IPS DF 6.9 (cell line): ENCODE measurements at places on chromosomes 13 and 19.

GRCh38 chr19:35076026-35076370, 34.5 kb downstream of the HPN start:
- DNase-seq = no peak

DNA sequence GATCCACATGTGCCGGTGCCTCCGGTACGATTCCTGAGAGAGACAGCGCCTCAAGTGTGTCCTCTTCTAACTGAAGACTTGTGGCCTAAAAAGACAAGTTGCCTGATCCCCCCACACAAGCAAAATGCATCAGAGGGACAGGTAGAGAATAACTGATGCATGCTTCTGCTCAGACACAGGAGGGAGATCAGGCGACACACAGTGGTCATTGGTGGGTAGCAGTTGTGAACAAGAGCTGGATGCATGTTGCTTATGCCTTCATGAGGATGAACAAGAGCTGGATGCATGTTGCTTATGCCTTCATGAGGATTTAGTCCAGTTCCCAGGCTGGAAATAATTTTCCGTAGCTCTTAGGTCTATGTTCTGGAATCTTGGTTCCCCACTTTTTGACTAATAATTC, 505.6 kb downstream of the MYO16 start:
- DNase-seq = no peak

- no peak for DNase-seq
These were observed 3.7 kb upstream of the NOP53 start for GRCh38 chr19:47741544-47742140.

DNA sequence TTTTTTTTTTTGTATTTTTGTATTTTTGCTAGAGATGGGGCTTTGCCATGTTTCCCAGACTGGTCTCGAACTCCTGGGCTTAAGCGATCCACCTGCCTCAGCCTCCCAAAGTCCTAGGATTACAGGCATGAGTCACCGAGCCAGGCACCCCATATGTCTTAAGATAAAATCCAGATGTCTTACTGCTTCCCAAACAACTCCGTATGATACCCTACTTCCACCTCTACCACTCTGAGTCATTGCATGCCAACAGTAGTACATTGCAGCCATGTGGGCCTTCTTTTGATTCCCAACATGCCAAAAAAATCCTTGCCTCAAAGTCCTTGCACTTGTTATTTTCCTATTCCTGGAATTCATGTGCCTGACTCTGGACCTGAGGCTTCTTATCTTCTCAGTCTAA, 799.2 kb downstream of the GPC5 start:
- DNase-seq = no peak

DNA sequence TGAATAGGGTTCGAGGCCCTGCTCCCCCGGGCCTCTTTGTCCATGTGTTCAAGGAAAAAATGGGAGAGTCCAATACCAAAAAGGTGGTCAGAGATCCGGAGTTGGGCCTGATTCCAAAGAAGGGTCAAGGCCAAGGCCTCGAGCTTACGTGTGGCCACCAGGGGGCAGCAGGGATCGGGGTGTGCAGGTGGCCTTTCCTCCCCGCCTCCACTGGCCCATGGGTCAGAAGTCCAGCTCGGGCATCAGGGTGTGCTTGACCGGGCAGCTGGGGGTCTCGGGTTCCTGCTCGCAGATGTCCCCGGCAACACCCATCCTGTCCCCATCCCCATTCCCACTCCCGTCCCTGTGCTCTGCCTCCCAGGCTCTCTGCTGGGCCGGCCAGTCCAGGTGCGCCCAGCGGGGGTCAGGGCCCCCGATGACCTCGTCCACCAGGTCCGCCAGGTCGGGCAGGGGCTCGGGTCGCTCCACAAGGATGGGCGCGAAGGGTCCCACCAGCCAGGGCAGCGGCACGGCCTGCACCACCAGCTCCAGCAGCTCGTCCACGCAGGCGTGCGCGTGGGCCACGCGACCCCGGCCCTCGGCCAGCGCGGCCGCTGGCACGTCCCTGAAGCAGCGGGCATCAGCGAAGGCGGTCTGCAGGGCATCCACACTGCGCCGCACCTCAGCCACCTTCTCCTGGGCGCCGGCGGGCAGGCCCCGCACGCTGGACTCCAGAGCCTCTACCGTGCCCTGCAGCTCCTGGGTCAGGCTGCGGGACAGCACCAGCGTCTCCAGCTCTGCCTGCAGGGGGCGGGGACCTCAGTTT, 5.2 kb upstream of the PLIN4 start:
- DNase-seq = no peak

DNA sequence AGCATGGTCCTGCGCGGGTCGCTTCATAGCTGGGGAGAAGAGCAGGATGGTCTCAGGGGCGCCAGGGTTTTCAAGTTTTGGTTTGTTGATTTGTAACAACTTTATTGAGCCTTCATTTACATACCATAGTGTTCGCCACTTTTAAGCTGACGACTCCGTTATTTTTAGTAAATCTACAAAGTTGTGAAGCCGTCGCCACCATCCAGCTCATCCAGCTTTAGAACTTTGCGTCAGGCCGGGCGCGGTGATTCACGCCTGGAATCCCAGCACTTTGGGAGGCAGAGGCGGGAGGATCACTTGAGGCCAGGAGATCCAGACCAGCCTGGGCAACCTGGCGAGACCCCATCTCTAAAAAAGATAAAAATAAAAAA, 404 bp downstream of the C19orf44 start:
- no peak for DNase-seq

DNA sequence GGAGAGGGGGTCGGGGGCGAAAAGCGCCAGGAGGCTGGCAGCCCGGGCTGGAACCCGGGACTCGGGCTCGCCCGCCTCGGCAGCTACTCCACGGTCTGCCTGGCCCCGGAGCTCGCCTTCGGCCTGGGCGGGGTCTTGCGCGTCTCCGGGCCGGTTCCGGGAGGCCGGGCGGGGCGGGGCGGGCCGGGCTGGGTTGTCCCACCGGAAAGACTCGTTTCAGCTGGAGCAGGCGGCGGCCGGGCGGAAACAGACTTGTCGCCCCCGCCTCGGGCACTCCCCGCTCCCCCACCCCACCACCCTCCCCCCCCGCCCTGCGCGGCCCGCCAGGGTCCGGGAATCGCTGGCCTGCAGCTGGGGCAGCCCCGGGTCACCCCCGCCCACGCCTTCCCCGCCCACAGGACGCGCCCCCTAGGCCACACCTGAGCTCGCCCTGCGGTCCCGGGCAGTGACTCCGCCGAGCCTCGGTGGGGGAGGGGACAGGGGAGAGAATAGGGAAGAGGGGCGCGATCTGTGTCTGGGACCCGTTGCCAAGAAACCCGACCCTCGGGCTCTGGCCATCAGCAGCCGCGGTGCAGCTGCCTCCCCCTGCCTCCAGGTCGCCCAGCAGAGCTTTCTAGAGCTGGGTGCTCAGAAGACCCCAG, 109.4 kb downstream of the KCTD15 start:
- DNase-seq = no peak

- no peak for DNase-seq
These were observed 76.9 kb downstream of the GADD45B start for GRCh38 chr19:2552859-2553258.

DNA sequence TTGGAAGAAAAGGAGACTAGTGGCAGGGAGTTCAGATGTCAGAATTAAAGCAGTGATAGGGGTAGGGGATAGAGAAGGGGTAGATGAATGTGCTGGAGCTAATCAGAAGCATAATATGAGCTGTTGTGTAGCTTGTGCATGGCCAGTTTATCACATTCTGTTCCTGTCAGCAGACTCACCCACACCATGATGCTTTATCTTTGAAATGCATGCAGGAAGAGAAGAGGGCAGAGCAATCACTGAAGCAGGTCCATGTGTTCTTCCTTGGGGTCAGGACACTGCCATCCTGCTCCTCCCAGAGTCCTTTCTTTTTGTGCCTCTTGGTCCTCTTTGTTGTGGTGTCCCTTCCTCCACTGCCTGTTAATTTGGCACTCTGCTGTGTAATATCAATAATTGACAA, 5.8 kb downstream of the CHAMP1 start:
- DNase-seq = no peak

DNA sequence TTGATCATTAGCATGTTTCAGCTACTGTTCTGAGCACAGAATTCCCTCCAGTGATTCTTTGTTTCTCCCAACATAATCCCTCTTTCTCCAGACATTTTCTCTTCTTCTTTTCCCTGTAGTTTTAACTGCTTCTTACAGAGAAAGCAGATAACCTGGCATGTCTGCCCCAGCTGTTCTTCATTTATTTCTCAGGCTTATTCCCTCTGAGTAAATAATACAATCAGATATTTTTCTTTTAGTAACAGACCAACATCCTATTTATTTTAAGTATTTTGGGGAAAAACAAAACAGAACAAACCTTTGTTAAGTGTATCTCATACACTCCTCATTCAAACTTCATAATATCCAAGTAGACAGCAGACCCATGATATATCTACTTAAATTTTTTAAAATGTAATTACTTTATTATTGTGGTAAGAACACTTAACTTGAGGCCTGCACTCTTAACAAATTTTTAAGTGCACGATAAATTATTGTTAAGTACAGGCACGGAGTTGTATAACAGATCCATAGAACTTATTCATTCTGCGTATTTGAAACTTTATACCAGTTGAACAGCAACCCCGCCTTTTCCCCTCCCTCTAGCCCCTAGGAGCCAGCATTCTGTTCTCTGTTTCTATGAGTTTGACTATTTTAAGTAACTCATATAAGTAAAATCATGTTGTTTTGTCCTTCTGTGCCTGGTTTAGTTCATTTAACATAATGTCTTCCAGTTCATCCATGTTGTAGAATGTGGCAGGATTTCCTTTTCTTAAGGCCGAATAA, 540.0 kb downstream of the LMO7 start:
- no peak for DNase-seq

- DNase-seq = no peak
These were observed 4.3 kb downstream of the NDFIP2 start for GRCh38 chr13:79485014-79485811.

DNA sequence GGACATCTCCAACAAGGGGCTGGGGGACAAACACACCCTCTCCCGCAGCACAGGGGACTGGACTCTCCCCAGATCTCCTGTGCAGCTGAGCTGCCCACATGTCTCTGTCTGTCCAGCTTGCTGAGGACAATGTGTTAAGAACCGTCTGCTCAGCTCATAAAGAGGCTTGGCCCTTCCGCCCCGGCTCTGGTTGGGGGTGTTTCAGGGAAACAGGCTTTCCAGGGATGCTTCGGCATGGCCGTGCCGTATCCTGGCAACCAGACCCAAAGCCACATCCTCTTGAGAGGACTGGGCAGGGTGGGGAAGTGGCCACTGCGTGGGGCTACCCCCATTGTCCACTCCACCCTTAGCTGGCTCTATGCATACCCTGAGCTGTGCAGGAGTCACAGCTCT, 41.1 kb upstream of the CHST8 start:
- DNase-seq = no peak

- no peak for DNase-seq
These were observed 558 bp upstream of the PPAN start for GRCh38 chr19:10105509-10106099.

GRCh38 chr13:49657241-49657641, 28.9 kb downstream of the ARL11 start:
- DNase-seq = no peak

GRCh38 chr13:106246242-106246641, 289.2 kb downstream of the EFNB2 start:
- no peak for DNase-seq

DNA sequence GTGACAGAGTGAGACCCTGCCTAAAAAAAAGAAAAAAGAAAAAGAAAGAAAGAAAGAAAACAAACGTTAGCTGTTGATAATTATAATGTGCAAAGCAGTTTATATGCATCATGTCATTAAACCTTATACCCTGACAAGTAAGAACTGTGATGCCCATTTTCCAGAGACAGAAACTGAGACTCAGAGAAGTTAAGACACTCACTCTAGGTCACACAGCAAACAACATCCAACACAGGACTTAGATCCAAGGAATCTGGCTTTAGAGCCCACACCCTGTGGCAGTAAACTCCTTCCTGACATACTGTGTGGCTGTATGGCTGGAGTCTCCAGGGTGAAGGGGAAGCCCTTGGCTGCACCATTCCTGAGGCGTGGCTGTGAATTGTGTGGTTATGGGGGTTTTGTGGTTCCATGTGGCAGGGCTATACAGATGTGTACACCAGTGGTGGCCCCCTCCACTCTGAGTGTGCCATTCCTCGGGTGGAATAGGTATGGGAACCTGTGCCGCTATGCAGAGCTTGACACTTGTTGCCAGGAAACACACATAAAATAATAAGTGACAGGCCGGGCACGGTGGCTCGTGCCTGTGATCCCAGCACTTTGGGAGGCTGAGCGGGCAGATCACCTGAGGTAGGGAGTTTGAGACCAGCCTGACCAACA, 15.6 kb downstream of the AXL start:
- no peak for DNase-seq

DNA sequence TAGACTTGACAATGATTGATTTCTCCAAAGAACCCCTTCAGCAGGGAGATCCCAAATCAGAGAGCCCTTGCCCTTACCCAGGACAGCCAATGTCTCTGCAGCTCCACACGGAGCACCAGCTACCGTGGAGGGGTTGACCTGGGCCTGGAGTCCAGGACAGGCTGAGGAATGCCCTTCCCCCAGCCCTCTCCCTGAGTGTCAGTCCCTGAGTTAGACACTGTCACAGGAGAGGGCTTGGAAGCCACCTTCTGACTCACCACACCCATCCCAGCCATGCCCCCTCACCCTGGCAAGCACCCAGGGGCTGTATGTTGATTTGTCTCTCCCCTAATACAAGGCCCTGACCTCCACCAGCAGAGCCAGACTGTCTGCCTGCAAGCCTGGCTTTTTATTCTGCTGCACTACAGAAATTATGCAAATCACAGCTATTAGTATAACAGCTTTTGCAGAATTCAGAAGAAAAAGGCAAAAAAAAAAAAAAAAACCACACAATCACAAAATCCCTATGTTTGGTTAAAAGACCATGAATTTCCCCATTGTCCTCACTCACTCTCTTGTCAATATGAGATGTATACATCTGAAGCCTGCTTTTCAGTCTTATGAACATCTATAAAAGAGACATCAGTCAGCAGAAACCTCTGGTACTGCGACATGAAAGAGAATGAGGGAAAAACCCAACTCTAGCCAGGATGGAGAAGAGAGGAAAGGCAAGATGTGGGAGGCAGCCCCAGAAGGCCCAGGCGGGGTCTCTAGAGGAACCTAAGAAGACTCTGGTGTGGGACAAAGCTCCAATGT, 240.7 kb downstream of the UQCRFS1 start:
- no peak for DNase-seq

DNA sequence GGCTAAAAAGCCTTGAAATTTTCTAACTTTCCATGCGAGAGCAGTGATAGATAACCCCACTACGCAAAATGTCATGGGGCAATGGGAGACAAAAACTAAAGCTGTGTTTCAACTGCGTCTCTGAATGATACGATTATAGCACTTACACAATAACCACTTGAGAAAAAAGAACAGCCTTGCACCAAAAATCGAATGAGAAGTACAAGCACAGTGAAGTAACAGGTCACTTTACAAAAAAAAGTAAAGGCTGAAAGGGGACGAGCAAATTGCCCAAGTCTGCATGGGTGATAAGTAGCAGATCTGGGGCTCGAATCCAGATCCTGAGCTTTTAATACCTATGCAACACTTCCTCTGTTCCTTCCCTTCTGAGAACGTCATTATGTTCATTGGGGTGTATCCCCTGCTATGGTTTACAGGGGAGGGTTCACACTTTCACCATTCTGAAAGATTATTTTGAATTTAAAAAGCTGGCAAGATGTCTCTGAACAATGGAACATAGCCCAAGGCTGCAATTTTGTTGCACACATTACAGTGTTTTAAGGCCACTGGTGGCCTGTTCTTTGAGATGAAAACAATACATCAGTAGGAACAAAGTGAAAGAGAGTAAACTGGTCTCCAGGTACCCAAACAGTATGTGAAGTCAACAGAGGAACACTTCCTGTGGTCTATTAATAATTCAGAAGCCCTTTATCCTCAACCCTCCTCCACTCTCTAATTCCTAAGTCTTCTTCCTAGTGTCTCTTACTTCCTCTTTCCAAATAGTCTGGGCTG, 3.2 kb downstream of the CPB2 start:
- no peak for DNase-seq
